ENCODE measurements at places on chromosomes 11 and 22.
A peak's percentile ranks its signal among the peaks of the same experiment; 100 is the strongest.

- DNase-seq, result no peak
Observed at GRCh38 chr11:122305426-122306320, 189.7 kb upstream of the BLID start.

DNA sequence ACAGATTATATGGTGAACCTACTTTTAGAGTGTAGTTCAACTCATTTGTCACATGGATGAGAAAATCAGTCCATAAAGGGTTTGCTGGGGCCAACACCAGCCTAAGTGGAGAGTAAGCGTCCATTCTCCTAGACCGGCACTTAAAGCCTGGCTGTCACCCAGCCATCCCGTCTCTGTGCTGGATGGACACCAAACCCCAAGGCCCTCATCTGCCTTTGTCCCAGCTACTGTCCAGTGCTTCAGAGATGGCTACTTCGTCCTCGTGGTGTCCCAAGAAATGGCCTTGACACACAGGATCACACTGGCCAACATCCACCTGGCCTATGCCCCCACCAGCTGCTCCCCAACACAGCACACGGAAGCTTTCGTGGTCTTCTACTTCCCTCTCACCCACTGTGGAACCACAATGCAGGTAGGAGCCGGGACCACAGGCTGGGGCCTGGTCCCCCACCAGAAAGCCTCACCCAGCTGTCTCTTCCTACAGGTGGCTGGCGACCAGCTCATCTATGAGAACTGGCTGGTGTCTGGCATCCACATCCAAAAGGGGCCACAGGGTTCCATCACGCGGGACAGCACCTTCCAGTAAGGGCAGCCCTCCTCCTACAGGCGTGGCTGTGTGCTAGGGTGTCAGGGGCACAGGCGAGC is 3.5 kb downstream of the ZP1 start:
- DNase-seq, result no peak

GRCh38 chr11:32953700-32954099 is 61.1 kb downstream of the QSER1 start:
- no peak for DNase-seq

- DNase-seq, result no peak
Observed at GRCh38 chr11:122728561-122728960, 73.0 kb downstream of the UBASH3B start.

DNA sequence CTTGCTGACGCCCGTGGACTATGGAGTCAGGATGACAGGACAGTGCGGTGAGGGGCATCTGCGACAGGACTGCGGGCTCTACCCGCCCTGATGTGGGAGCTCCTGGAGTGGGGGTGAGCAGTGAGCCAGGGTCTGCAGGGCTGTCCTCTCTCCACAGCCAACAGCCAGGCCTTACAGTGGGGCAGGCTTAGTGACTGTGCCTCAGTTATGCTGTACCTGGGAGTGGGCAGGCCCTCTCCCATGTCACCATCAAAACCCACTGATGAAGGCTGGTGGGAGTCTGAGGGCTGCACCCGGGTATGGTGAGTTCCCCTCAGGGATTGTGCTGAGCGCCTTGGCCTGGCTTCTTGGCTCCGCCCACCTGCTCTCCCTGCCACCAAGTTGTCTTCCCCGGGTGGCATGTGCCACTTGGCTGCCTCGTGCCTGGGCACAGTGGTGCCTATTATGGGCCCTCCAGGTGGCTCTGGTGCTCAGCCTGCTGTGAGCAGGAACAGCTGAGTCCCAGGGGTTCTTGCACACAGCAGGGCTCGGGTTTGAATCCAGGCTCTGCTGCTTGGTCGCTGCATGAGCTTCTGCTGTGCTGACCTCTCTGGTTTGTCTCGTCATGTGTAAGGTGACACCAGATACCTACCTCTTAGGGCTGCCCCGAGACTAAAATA is 4.1 kb upstream of the TRIOBP start:
- DNase-seq, result no peak

GRCh38 chr22:43878079-43878795 is 13.6 kb downstream of the PNPLA5 start:
- DNase-seq, result no peak

DNA sequence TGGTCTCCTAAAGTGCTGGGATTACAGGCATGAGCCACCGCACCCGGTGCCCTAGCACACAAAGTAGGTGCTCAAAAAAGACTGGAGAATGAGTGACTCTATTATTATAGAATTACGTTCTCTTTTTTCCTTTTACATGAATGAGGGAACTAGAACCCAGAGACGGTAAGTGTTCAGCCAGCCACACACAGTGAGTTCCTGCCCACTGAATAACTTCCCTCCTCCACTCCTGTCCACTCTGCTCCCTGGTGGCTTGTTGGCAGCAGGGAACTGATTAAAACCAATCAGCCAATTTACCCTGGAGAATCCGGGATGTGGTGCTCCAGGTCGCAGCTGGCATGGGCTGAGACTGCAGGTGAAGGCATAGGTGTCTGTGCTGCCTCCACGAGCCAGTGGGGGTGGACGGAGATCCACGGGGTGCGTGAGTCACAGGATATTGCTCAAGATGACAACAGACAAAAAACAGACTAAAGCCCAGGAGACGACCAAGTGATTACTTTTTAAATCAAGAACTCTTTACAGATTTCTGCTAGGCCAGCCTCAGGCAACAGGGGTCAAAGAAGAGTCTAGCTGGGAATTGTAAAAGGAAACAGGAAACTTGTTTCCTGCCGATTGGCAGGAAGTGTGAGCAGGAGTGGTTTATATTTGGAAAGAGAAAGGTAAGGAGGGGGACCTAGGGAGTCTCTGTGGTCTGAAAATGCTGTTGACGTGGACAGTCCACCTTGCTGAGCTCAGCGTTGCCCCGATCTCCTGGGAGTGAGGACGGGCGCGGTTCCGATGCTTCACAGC is 95.2 kb upstream of the TP53I11 start:
- peak; percentile 88 for DNase-seq

GRCh38 chr11:74311352-74311926 is at the start of gene P4HA3:
TSS of gene P4HA3 (minus strand) at chr11:74311640. CDS start at chr11:74311611, 29 bp downstream.
- DNase-seq, result peak; percentile 82

DNA sequence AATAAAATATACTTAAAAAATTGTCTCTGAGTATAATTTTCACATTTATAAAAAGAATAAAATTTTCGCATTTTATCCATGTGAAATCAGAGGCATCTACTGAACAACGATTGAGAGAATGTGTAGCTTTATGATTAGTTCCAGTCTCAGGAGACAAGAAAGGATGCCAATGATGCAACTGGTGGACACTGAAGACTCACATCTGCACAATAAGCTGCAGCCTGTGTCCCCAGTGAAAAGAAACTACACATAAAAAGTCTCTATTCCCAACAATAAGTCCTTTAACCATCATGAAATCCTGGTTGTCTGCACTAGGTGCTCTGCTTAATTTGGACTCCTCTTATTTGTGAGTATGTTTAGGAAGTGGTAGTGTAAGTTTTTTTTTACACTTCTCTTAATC is 22.0 kb downstream of the OR5AS1 start:
- DNase-seq, result no peak

DNA sequence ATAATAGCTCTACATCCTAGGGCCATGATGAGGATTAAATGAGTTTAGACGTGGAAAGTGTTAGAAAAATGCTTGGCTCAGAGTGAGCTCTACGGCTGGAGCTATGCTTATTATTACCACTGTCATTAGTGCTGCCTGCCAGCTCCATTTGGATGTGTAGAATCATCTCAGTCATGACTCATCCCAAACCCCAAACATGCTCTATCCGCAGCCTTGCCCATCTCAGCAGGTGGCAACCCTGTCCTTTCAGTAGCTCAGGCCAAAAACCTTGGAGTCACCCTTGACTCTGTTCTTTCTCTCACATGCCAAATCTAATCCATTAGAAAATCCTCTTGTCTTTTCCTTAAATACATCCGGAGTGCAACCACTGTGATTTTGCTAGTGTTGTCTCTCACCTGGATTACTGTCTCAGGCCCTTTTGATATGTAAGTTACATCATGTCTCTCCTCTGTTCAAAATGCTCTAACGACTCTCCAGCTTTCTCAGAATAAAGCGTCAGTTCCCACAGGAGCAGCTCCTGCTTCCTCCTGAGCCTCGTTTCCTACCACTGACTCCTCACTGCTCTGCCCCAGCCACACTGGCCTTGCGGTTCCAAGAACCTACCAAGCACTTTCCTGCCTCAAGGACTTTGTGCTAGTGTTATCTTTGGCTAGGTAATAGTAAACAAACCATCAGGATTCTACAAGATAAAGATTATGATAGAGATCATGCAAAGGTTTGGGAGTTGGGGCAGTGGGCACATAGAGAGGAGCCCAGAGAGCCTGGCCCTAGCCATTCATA is 10.5 kb upstream of the CHRM1 start:
- DNase-seq, result no peak

DNA sequence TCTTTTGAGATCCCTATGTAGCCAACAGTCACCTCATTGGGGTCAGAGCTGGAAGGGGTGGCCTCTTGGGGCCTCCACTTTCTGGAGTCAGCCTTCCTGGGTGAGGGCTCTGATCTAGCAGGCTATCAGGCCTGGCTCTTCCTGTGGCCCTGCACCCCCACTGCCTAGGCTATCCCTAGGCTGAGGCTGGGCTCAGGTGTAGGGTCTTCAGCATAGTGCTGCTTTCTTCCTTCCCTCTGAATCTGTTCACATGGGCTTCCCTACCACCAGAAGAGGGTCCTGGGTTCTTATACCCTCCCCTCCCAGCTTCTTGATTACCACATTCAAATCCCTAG is 456 bp upstream of the SPI1 start:
- no peak for DNase-seq

- DNase-seq, result no peak
Observed at GRCh38 chr11:69089258-69089657, 40.5 kb downstream of the TPCN2 start.

DNA sequence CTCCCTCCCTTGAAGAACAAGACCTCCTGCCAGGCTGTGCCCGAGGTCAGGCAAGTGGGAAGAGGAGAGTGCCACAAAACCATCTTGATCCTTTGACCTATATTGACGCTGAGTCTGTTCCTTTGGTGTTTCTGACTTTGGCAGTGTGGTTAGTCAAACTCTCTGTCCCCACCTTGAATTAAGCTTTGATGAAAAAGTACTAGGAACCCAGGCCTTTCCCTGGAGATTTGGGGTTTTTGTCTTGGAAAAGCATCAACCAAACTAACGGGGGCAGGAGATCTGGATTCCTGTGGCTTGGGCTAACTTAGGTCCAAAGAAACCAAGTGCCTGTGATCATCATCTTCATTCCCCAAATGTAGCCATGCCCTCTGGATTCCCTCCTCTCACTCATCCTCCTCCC is 40.4 kb downstream of the ARFGAP2 start:
- no peak for DNase-seq

DNA sequence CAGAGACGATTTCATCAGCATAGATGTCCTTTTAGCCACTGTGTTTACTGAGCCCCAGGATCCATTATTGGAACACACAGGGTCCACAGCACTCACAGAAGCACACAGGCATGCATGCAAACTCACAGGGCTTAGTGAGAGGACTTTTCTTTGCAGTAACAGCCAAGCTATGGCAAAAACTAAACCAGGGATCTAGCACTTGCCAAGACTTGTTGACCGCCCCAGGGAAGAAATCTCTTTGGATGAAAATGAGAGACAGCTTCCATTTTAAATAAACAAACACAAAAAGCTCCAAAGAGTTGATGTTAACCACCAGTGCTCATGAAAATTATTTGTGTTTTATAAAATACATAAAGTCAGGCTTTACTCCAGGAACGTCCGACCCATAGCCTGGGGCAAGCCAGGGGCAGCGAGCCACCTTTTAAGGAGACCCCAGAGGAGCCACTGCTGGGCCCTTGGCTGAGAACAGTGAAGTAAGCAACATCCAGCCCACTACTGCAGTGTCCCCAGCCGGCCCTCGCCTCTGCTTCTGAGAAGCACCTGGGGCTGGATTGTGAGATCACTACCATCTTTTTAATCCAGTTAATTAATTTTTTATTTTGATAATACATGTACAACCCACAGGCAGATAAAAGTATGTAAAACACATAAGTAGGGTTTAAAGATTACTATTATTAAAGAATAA is 22.0 kb upstream of the TFIP11 start:
- no peak for DNase-seq

DNA sequence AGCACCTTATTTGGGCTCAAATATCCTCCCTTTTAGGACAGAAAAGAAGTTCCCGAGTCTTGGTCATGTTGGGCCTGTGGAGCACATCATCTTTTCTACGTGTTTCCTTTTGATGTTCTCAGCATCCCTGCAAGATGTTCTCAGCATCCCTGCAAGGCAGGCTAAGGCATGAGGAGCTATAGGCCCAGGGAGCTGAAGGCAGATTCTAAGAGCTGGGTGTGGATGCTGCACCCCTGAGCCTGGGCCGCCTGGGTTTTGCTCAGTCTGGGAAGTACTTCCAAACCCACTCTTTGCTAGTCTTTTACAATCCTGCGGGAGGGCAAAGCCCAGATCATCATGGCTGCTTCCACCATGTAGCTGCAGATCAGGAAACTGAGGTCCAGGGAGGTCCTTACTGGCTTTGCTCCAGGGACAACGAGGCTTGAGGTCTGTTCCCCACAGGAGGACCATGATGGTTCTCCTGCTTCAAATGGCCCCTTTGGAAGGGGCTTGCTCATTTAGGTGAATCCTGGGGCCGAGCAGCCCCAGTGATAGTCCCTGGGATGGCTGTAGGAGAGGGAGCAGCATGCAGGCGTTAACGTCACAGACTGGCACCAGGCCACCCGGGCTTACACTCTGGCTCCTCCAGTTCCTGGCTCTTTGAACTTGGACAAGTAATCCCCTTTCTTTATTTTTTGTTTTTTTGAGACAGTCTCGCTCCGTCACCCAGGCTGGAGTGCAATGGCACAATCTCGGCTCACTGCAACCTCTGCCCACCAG is 10.6 kb downstream of the LRRC75B start:
- no peak for DNase-seq

DNA sequence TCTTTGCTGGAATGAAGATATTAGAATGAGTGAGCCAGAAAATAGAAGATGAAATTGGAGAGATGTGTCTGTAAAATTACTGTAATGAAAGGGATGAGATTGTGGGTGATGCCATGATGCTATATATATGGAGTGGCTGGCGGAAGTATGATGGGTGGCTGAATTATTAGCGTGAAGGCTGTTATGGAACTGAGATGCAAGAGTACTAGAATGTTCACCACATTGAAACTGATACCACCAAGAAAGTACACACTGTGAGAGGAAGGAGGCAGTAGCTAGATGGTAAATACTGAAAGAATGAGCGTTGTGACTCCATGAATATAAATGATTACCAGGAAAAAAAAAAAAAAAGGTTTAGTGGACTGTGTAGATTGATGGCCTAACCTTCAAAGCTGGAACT is 411.9 kb downstream of the CNTN5 start:
- no peak for DNase-seq

- no peak for DNase-seq
Observed at GRCh38 chr11:68783216-68783821, 32.0 kb upstream of the TESMIN start.

DNA sequence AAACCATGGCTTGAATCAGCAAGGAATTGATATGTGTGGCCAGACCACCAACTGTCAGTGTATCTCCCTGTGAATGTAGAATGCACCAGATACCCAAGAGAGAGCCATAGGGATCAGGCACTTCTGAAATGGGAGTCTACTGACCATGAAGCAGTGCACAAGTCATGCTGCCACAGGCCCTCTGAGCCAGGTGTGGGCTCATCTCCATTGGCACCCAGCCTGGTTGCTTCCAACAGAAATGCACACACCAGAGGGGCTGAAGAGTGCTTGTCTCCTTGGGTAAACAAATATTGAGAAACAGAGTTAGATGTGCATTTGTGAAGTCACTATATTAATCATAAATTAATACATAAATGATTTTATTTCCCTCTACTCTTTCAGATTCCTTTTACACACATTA is 28.4 kb upstream of the PANX1 start:
- DNase-seq, result no peak
